CD4-positive, alpha-beta T cell treated with Interleukin-15 for 4 hours (primary cell): ENCODE measurements at places on chromosomes 13 and 19.

GRCh38 chr19:40741527-40742390, 8.5 kb downstream of the ACTMAP start:
- no peak for DNase-seq

DNA sequence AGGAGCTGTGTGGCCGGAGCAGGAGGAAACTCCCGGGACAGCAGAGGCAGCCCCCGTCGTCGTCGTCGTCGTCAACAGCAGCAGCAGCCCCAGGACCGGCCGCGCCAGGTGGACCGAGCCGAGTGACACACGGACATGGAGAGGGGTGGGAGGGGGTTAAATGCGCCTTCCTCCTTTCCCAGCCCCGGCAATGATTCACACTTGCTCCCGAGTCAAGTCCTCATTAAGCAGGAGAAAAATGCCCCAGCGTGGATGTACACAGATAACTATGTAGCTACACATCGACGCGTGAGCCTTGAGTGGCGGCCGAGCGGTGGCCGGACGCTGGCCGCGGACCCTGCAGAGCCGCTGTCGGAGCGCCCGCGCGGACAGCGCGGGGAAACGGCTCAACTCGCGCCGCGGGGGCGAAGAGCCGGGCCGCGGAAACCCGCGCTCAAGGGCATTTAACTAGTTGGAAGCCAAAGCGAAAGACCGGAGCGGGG, 645 bp downstream of the UBL3 start:
- peak; percentile 27 for DNase-seq

GRCh38 chr13:46624353-46624752, 71.4 kb downstream of the LRCH1 start:
- DNase-seq, result no peak

DNA sequence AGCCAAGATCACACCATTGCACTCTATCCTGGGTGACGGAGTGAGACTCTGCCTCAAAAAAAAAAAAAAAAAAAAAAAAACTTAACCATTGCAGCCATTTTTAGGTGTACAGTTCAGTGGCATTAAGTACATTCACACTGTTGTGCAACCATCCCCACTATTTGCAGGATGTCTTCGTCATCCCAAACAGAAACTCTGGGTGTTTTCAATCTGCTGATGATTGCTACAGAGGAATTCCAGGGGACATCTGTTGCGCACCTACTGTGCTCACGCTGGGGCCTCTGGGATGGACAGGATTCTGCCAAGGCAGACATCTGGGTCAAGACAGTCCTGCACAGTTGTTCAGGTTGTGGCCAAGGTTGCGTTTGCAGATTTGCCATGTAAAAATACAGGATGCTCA, 2.4 kb upstream of the APOC4 start:
- no peak for DNase-seq

DNA sequence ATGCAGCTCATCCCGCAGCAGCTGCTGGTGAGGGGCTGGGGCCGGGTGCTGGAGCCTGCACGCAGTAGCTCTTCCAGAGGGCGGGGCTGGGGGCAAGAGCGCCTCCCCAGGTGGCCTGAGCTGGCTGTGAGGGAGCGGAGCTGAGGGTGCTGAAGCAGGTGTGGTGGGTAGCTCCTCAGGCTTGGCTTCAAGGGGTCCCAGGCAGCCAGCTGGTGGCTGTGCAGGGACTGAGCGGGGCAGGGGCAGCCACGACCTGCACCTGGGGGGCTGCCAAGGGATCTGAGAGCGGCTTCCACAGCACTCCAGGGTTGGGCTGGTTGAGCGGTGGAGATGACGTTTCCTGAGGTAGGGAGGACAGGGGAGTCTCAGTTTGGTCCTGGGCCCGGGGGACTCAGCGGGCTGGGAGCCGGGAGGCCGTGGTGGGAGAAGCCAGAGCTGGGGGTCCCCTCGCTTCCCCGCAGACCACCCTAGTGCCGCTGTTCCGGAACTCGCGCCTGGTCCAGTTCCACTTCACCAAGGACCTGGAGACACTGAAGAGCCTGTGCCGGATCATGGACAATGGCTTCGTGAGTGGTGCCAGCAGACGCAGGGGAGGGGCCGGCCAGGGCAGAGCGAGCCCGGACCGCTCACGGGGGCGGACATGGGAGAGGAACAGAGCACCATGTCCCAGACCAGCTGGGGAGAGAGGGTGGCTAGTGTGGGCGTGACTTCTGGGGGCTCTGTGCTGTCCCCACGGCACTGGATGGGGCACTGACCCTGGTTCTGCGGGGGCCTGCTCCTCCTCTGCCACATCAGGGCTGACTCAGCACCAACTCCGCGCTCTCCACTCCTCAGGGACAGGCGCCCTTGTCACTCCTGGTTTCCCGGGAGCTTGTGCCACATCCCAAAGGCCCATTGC, 7.4 kb downstream of the PTOV1 start:
- DNase-seq, result no peak

GRCh38 chr13:44165889-44166496, 207.6 kb upstream of the SERP2 start:
- no peak for DNase-seq

- no peak for DNase-seq
Measured at GRCh38 chr13:110012102-110012739, 225.8 kb upstream of the IRS2 start.

DNA sequence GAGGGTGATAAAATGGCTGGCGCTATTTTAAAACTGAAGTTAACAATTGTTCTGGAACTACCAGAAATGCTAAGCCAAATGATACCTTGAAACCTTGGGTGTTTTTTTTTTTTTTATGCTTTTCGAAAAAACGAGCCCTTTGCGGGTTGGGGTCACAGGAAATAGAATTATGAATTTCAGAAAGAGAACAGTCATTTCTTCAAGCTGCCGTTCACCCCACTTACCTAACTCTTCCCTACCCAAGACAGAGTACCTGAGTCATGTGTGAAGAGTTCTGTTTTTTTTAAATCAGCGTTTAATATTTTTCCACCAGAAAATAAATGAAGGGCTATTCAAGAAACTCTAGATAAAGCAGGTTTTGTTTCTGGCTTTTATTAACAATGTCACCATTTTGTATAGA, 35.3 kb downstream of the KLF2 start:
- DNase-seq, result peak; percentile 40

GRCh38 chr13:98526182-98526512, 50.8 kb downstream of the STK24 start:
- DNase-seq, result no peak

DNA sequence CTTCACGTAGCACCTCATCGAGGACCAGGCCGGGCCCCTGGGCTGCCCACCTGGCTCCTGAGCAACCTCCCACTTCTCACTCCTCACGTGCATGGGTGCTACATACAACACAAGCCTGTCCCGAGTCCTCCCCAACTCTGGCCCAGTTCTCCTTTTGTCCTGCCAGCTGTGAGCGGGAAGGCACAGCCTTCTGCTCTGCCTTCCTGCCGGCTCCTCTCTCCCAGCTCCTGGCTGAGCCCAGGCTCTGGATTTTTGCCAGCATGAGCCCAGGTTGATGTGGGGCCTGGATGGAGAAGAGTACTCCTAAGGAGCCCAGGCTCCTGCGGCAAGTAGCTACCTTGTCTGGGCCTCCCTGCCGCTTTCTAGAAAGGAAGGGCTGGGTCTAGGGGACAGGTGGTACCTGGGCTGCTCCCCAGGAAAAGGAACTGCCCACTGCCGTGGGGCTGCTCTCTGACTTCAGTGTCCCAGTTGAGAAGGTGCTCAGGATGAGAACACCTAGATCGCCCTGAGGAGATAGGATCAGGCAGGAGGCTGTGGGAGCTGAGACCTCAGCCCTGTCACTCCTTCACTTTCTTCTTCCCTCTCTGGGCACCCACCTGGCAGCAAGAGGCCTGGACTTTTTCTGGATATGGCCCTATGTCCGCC, 23.6 kb downstream of the LYL1 start:
- no peak for DNase-seq

DNA sequence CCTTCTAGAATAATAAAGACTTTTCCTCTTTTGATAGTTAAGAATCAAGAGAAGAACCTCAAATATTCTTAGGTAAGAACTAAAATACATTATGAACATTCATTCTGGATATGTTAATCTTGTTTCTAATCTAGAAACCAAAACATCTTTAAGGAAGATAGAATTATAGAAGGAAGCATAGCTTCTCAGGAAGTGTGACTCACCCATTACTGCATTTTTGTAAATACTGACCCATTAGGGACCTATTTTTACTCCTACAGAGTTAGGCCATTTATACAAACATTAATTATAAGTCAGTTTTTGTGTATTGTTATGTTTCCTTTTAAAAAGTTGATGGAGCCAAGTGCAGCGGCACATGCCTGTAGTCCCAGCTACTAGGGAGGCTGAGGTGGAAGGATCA, 147.1 kb downstream of the NUFIP1 start:
- DNase-seq, result no peak

DNA sequence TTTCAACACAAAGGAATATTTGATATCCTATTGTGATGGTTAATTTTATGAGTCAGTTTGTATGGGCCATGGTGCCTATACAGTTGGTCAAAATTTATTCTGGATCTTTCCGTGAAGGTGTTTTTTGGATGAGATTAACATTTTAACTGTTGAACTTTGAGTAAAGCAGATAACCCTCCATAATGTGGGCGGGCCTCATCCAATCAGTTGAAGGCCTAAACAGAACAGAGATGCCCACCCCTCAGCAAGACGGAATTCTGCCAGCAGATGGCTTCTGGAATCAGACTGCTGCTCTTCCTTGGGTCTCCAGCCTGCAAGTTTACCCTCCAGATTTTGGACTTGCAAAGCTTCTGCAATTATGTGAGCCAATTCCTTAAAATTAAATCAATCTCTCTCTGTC, 16.0 kb downstream of the CSNK1A1L start:
- no peak for DNase-seq

DNA sequence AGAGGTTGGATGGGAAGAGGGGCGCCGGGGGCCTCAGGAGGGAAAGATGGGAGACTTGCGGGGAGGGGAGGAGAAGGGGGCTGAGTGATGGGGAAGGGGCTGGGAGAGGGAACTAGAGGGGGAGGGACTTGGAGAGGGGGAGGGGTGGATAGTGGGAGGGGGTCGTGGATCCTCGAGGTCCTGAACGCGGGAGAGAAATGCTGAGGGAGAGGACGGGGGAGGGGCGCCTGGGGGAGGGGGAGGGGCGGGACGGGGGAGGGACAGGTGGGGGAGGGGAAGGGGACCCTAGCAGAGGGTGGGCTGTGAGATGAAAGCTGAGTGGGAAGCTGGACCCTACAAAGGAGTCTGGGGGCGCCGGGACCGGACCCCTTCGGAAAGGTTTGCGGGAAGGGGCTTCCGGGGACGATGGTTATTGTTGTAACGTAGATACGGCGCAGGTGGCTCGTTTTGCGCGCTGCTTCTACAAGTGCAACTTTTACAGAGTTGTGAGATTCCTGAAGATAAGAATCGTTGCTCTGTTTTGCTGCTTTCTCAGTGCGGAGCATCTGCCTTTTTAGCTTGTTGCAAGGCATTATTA, 418 bp downstream of the ZNF444 start:
- no peak for DNase-seq

GRCh38 chr13:45521297-45521696, 56.6 kb downstream of the COG3 start:
- DNase-seq, result no peak

GRCh38 chr19:38020311-38020710, 113.3 kb downstream of the SIPA1L3 start:
- DNase-seq, result no peak

DNA sequence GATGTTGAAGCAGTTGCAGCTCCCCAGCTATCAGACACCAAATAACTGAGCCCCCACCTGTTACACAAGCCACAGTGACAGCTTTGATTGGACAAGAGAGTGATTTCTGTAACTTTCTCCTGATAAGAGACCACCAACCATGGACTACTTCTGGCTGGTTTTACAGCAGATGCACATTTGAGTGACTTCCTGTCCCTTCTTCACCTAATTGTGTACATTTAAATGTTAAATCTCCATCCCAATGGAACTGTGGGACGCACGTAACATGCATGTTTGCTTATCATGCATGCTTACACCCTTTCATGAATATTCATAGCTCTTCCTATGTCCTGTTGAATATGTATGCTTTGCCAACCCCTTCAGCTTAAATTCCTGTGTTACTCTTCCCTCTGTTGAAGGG, 6.0 kb upstream of the TNFSF11 start:
- DNase-seq, result no peak

- DNase-seq, result no peak
Measured at GRCh38 chr13:40094056-40094455, 438.6 kb downstream of the COG6 start.

- DNase-seq, result peak; percentile 0
Measured at GRCh38 chr13:80454245-80454644, 113.3 kb upstream of the SPRY2 start.

DNA sequence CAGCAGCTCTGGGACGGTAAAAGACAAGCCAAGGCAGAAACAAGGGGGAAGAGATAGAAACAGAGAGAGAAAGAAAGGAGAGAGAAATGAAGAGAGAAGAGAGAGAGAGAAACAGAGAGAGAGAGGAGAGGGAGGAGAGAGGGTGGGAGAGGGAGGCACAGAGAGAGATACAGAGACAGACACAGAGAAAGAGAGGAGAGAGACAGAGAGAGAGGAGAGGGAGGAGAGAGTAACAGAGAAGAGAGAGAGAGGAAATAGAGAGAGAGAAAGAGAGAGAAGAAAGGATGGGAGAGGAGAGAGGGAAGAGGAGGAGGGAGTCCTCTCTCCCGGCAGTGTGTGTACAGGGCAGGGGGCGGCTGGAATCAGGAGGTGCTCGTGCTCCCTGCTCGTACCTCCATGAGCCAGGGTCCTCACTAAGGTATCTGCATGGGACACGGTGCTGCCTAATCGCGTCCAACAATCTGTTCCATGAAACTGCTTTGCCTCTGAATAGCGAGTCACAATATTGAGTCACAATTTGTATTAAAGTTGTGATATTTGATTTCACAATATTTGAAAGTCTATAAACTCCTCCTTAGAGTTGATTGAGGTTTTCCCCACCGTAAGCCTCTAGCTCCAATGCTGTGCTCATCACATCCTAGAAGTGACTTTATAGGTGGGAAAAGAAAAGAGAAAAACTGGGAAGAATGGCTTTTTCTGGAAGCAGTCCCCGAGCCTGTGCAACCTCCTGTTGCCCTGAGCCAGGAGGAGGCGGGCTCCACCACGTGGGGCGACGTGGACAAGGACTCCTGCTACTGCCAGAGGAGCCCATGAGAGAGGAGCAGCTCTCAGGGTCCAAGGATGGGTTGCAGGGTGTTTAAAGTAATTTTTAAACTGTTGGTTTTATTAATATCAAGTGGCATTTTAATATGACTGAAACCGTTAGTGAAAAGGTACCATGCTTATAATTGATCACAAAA, 81.7 kb upstream of the ARHGEF7 start:
- no peak for DNase-seq

DNA sequence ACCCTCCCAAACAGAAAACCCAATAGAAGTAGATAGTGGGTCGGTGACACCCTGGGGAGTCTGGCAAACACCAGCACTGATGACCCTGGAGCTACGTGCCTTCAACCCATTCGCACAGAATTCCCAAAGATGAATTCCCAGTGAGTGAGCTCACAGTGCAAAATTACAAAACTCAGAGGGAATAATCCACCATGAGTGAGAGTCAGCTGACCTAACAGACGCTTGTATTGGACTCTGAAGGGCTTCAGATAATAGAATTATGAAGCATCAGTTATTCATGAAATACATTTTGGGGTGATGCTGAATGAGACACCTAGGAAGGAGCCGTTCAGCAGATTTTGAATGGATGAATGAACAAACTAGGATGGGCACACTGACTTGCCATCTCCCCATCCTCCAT, 40.2 kb downstream of the KCNC3 start:
- no peak for DNase-seq

GRCh38 chr19:36032251-36033104, at the start of gene CLIP3:
TSS of gene CLIP3 (minus strand) at chr19:36032873. CDS start at chr19:36032357, 516 bp downstream.
- peak; percentile 27 for DNase-seq

GRCh38 chr13:82356667-82357410, 1525.4 kb downstream of the SLITRK1 start:
- DNase-seq, result no peak

- peak; percentile 39 for DNase-seq
Measured at GRCh38 chr19:12733369-12734214, 892 bp downstream of the TRIR start.

- DNase-seq, result peak; percentile 64
Measured at GRCh38 chr19:16366433-16367260, 42.0 kb downstream of the KLF2 start.
